Uterus (tissue), 4 donors: ENCODE measurements at places on chromosomes 7 and 10. TPM values are rescaled to one million over a fixed set of nuclear protein-coding genes. Genes with fewer than 3 reads are reported as not detected.

DNA sequence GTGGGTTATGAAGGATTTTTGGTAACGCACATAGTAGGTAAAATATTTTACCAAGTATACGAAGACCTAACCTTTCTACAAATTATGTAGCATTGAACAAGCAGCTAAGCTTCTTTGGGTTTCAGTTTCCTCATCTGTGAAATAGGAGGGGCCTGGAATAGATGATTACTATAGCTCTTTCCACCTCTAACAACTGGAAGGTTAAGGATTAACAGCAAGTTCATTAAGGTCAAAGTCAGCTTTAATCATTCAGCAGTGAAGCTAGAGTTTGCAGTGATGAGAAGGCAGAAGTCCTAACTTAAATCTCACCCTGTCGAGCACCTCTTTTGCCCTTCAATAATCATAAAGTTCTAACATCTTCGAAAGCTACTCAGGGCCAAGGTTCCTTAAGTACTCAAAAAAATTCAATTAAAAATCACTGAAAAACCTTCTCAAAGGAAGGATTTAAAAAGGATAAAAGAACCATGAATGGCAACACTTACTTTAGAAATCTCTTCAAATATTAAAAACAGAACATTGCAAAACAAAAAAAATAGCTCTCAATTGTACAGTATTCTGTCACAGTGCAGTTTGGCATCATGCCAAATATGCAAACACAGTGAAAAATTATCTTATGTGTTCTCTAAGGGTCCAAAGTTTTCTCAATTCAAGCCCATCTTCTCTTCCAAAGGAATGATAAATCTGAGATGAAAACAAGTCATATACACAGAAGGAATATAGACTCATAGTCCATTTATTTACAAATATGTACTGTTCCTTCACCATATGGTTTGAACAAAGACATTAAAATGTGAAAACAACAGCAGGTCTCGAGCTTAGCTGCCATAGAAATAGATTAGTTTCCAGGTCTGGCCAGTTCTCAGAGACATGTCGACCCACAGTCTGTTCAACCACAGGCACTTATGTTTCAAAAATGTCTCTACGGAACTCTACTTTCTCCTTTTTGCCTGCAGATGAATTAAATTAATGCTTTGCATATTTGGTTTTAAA, 152.0 kb upstream of the SLC13A1 start:
- DNase-seq, result no peak

TMEM120A gene
- 62.1 TPM for total RNA-seq

SHOC2 gene
- total RNA-seq, result 82.1 TPM

JCAD gene
- total RNA-seq, result 48.8 TPM

GRCh38 chr7:16210171-16210570, 211.2 kb downstream of the CRPPA start:
- DNase-seq, result no peak

PTPN20 gene
- 4.4 TPM for total RNA-seq

GRCh38 chr10:44958898-44959246, 730 bp upstream of the RASSF4 start:
- DNase-seq, result no peak

KIF5B gene
- 109 TPM for total RNA-seq

GRCh38 chr7:37040330-37040729, 316.0 kb upstream of the AOAH start:
- DNase-seq, result no peak

DNA sequence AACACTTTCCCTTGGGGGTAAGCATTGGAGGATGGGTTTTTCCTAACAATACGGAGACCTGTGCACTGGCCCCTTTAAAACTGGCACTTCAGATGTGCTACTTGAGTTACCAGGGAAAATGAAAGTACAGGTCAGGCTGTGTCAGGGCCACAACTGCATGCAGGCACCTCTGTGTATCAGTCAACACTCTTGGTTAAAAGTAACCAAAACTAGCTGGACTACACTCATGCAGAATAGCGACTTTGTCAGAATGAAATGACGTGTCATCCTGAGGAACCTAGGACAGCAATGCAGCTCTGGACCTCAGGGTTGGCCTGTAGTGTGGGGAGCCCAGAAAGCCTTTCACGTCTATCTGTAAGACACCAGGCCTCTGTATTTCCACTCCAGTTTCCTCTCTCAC, 33.8 kb upstream of the SMKR1 start:
- DNase-seq, result no peak

GRCh38 chr7:71015252-71015900, 116.6 kb upstream of the GALNT17 start:
- peak; percentile 27 for DNase-seq
